GM13977 (cell line): ENCODE measurements at places on chromosomes 7 and 10.

- no peak for DNase-seq
Measured at GRCh38 chr7:146397141-146397540, 280.5 kb downstream of the CNTNAP2 start.

GRCh38 chr10:102678842-102679289, 34.6 kb downstream of the TRIM8 start:
- no peak for DNase-seq

DNA sequence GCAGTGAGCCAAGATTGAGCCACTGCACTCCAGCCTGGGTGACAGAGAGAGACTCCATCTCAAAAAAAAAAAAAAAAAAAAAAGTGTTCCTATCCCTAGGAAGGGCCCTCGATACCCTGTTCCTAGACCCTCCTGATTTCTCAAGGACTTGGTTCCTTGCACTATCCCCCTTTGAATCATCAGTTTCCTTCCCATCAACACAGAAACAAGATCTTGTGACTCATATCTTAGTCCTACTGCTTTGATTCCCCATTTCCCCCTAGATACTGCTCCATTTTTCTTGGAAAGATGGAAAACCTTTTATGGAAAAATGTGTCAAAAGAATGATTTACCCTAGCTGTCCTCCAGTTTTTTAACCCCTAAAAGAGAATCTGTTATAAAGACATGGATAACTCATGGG, 1.7 kb upstream of the ZNF862 start:
- DNase-seq, result no peak

- no peak for DNase-seq
Measured at GRCh38 chr10:20492447-20492846, 404.7 kb downstream of the NEBL start.

DNA sequence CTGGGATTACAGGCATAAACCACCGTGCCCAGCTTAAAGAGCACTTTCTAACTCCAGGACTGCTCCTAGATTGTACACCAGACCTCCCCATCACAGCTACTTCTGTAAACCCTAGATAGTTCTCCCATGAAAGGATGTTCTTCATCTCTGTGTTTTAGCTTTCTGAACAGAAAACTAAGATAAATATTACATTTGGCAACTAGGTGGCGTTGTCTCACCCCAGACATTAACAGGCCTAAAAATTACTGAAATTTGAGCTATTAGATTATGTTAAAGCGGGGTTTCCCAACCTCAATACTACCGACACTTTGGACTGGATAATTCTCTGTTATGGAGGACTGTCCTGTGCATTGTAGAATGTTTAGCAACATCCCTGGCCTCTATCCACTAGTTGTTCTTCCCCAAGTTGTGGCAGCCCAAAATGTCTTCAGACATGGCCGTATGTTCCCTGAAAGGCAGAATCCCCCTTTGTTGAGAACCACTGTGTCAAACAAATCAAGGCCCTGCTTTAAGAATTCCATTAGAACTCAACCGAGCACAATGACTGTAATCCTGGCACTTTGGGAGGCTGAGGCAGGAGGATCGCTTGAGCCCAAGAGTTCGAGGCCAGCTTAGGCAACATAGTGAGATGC, 19.1 kb downstream of the ATOH7 start:
- peak; percentile 36 for DNase-seq

GRCh38 chr10:86287110-86287793, 79.3 kb downstream of the GRID1 start:
- DNase-seq, result no peak

DNA sequence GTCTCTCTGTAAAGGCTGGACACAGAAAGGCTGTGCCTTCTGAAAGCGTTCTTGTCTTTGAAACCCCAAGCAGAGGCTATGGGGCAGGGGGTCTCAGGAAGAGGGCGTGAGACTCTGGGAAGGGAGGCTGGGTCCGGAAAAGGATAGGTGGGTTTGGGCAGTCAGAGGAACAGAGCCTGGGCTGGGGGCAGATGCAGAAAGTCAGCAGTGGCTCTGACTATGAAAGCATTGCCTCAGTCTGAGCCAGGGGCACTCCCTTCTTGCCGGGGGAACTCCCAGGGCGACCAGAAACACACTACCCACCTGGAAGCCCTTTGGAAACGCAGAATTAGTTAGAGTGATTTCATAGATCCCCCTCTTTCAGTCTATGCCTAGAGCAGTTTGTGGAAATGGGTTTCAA, 72.0 kb downstream of the VWA2 start:
- no peak for DNase-seq

GRCh38 chr10:107336061-107336460, 171.6 kb upstream of the SORCS1 start:
- no peak for DNase-seq

DNA sequence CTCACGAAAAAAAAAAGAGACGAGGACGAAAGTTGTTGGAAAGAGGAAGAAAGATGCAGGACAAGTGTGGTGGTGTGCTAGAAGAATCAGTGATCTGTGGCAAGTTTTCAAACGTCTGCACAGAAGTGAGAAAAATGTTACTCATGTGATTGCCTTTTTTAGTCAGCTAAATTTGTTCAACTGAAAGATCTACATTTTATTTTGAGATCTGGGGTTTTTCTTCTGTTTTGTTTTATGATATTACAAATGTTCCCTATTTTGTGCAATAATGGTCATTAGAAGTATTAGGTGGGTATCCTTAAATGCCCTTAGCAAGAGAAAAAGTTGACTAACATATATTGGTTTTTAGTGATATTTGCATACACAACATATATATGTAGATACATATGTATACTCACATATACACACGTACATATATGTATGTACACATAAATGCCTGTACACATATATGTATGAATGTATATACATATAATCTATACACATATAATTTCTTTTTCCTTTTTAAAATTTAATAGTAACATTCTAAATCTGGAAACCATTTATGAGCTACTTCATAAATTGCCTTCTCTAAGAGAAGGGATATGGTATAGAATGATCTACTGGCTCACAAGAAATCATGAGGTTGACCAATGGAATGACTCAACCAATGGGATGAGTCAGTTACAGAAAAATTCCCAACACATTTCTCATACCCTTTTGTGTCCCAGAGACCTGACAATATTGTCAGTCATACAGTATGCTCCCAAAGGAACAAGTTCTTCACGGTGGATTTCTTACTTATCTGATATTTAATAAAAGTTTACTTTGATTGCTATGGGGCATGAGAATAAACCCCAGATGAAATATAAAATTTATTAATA, 38.4 kb downstream of the SLC39A12 start:
- peak; percentile 53 for DNase-seq

- no peak for DNase-seq
Measured at GRCh38 chr10:110912374-110912773, 6.6 kb downstream of the BBIP1 start.

GRCh38 chr10:45000138-45000751, 478 bp upstream of the ZNF22 start:
- DNase-seq, result no peak

DNA sequence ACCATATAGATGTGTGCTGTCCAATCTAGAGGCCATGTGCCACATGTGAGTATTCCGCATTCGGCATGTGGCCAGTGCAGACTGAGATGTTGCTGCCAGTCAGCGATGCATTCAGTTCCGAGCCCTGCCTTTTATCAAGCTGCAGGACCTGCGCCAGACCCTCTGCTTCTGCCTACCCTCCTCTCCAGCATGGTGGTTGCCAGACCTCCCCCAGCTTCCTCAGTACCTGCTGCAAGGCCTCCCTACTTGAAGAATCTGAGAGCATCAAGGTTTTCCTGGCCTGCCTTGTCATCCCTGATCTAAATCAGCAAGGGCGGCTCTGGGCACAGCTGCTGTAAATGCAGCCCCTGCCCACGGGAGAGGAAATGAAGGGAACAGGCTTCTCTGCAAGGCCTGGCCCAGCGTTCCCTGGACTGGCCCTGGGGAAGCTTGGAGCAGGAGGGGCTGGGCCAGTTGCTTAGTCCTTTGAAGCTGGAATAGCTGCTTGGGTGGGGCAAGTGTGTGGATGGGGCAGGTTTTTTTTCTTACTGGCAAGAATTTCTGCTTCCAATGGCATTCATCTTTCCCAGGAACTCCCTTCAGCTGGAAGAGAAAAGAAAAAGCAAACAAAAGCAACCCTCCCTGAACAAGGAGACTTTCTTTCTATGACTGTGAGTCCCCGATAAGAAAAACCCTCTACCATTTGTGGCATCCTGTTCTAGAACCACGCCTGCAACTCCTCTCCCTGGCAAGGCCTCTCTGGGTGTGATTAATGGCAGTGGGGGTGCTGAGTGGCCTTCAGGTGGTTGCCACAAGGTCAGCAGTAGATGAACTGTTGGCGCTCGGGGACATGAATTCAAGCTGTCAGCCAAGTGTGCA, 93.0 kb downstream of the NHLRC2 start:
- DNase-seq, result no peak

GRCh38 chr10:123681285-123681684, 15.1 kb downstream of the GPR26 start:
- DNase-seq, result no peak

DNA sequence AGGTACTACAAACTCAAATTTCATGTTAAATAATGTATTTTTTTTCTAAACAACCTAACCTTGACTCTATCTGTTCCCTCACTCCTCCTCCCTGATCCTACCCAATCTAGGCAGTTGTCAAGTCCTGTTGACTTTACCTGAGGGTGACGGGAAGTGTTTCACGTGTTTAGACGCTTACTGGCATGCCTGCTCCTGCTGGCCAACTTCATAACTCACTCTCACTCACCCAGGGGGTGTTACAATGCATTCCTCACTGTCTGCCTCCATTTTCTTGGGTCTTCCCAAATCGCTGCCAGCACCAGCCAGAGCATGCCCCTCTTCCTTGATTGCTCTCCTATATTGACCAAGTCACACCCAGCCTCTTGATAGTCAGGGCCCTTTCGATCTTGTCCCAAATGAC, 28.3 kb downstream of the CRCP start:
- no peak for DNase-seq

- no peak for DNase-seq
Measured at GRCh38 chr10:20535897-20536881, 360.9 kb downstream of the NEBL start.

DNA sequence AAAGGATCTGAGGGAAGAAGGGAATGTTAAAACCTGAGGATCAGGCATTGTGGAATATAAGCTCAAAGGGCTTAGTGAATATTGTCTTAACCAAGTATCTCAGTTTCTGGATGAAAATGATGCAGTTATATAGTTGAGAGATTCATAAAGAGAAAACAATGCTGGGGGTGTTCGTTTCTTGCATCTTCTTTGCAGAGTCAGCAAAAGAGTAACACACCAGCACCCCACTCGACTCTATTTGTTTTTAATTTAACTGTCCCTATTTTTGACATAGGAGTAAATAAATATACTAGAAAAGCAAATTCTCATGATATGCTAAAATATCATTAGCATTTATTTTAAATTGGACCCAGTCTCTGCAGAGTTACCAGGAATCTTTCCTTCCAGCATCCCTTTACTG, 7.6 kb upstream of the OIT3 start:
- DNase-seq, result no peak

DNA sequence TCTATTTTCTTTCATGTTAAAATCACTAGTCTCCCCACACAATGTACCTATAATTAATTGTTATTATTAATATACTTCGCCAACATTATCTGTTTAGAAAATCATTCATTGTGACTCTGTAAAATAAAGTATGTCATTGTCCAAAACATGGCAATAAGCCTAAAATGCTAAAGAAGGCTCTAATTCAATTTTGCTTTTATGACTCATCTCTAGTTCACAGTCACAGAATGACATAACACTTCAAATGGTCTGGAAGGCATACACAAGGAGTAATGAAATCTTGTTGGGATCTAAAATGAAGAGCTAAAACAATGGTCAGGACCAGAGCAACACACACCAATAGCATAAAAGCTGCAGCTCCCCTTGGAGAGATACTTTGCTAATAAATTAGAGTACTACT, 505.8 kb downstream of the GPAM start:
- DNase-seq, result no peak

DNA sequence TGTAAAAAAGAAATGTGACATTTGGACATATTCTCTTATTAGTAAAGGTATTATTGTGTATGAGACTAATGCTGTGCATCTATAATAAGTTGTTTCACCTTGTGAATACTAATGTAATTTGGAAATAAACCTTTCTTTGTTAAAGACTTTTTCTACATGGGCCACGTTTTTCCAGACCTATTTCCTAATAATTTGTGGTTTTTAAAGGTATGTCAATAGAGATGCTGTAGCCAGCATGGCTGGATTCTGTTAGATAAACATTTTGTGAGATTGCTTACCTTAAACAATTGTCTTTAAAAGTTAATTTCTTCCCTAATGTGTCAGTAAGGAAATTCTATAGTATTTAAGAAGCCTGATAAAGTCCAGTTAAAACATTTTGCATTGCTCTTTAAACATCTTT, 56.0 kb downstream of the KAT6B start:
- no peak for DNase-seq

- DNase-seq, result no peak
Measured at GRCh38 chr10:129274748-129275474, 192.1 kb upstream of the MGMT start.

DNA sequence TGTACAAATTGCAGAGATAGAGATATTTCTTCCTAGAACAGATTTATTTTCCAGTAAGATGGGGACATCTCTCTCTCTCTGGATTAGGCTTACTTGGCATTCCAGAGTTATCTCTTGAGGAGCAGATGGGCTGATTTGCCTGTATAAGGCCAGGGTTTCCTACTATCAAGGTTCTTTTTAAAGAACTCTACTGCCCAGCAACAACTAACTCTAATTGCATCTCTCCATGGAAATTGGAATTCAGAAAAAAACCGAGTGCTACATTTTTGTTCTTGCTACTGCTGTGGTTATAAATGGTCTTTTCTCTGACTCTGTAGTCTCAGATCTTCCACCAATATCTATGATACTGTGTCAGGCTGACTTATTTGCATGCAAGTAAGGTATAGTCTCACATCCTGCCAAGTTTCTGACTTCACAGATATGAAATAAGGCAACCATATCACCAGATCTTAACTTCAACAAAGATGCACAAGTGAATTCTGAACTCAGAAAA, 161.1 kb downstream of the CRPPA start:
- DNase-seq, result no peak

DNA sequence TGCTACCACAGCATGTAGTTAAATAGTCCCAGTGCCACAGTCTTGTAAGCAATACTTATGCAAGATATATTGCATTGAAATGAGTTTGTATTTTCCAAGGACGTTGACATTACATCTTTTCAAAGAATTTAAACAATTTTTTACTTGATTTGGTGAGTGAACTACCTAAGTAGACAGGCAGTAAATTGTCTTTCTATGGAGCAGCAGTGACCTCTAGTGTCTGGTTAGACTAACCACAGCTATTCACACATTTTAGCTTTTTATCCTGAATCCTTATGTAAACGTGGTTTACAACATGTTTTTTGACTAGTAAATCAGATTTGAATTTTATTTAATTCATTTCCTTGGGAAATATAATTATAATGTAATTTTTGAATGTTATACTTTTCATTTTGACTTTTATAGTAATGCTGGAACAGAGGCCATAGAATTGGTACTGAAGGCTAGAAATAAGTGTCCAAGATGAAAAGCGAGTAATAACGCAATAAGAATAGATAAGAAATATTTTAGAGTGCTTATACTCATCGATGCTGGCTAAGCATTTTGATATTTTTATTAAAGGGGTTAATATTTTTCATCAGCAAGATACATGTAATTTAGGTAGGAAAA, 5.6 kb downstream of the LRRTM3 start:
- DNase-seq, result peak; percentile 22

- no peak for DNase-seq
Measured at GRCh38 chr10:100693821-100694220, 51.6 kb upstream of the PAX2 start.

GRCh38 chr10:11425676-11426075, 185.8 kb downstream of the USP6NL start:
- no peak for DNase-seq
